Urinary bladder (tissue), 4 donors: ENCODE measurements at places on chromosomes 11 and 22. TPM values are rescaled to one million over a fixed set of nuclear protein-coding genes. Genes with fewer than 3 reads are reported as not detected.

DNA sequence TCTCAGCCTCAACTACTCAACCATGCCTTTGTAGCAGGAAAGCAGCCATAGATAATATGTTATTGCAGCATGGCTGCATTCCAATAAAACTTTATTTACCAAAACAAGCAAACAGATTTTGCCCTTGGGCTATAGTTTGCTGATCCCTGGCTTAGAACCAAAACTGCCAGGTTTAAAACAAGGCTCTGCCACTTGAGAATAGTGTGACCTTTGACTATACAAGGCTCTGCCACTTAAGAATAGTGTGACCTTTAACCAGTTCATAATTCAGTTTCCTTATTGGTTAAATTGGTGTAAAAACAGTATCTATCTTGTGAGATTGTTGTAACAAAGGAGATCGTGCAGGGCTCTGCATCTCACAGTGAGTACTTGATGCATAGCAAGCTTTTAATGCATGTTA, 217.3 kb upstream of the MTNR1B start:
- no peak for DNase-seq

DNA sequence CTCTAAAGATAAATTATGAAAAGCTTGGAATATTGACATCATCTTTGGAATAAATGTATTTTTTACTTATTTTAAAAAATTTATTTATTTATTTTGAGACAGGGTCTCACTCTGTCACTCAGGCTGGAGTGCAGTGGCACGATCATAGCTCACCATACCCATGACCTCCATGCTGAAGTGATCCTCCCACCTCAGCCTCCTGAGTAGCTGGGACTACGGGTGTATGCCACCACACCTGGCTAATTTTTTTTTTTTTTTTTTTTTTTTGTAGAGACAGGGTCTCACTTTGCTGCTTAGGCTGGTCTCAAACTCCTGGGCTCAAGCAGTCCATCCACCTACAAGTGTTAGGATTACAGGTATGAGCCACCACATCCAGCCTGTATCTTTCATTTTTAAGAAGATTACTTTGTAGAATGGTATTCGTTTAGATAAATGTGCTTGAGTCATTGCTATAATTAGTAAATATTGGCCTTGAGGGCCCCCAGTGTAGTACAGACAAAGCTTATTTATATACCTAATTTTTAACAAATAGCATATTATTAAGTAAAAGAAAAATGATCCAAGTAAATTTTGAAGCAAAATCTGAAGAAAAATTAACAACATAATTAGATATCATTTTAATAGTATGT, 8.5 kb downstream of the SWAP70 start:
- no peak for DNase-seq

- no peak for DNase-seq
Observed at GRCh38 chr11:12005476-12005875, 3.0 kb downstream of the DKK3 start.

DNA sequence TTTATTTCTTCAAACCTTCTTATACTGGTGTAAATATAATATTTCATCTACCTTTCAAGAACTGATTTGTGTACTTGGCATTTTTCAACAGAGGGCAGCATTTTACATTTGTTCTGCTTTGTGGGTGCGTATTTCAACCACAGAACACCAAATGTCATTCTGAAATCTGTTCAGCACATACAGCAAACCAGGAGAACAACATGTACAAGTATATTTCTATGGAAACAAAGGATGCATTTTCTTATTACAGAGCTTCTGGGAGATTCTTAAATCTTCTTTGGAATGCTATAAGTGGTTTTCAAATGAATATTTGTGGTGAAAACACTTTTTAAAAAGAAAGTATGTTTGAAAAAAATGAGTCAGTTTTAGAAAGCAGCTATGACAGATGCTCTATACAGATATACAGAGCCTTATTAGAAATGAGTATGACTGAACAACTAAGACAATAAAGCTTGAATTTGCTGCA, 946.0 kb downstream of the FAM181B start:
- no peak for DNase-seq

DNA sequence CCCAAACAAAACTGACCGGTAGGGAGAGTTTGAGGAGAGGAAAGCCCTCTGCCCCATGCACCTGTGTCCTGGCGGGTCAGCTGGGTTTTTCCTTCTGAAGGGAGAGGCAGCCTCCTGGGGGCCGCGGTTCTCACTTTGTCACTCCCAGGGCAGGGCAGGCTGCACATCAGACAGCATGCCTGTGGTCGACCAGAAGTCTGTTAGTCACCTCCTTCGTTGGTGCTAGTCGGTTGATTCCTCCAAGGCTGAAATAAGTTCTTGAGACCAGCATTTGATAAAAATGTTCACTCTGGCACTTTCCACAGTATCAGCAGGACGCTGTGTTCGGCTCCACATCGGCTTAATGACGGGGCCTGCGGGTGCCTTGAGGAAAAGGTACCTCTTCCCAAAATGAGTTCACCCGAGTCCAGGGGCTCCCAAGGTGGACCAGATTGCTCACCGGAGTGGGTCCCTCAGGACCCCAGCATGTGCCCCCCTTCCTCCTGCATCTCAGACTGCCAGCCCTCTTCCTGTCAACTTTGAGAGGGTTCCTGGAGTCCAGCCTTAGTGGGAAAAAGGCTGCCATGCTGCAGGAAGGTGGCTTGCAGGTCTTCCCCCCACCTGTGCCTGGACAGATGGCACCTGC, 373.7 kb upstream of the B3GAT1 start:
- DNase-seq = no peak

- DNase-seq = no peak
Observed at GRCh38 chr22:21876486-21877176, 9.2 kb upstream of the MAPK1 start.

DNA sequence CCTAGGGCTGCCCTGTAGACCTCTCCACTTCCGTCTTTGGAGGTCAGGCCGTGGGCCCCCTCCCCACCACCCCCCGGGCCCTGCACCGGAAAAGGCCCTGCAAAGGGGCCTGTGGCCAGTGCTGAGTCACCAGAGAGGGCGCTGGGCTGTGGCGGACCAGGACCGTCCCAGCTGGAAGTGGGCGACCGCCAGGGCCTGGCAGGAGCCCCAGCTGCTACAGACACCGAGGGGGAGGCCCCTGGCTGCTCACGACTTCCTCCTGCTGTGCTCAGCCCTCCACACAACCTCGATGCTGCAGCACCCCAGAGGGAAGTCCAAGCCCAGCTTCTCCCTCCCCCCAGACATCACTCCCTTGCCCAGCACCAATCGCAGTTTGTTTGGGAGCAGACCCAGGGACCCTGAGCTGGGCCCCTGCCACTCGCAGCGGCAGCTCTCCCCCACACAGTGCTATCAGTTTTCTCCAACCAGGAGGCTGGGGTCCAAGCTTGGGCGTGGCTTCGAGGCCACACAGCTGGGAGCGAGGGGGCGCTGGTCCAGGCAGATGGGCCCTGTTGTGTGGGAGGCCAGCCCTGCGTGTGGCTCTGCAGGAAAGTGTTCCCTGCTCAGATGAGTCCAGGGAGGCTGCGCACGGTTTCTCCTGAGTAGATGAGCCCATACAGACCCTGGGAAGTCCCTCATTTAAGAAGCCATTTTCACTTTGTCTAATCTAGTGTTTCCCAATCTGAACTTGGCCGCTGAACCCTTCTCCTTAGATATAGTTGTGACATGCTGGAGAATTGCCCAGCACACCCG, 5.6 kb upstream of the SH3BP1 start:
- DNase-seq = peak; percentile 88

- DNase-seq = no peak
Observed at GRCh38 chr22:19434401-19434800, 2.1 kb downstream of the MRPL40 start.

DNA sequence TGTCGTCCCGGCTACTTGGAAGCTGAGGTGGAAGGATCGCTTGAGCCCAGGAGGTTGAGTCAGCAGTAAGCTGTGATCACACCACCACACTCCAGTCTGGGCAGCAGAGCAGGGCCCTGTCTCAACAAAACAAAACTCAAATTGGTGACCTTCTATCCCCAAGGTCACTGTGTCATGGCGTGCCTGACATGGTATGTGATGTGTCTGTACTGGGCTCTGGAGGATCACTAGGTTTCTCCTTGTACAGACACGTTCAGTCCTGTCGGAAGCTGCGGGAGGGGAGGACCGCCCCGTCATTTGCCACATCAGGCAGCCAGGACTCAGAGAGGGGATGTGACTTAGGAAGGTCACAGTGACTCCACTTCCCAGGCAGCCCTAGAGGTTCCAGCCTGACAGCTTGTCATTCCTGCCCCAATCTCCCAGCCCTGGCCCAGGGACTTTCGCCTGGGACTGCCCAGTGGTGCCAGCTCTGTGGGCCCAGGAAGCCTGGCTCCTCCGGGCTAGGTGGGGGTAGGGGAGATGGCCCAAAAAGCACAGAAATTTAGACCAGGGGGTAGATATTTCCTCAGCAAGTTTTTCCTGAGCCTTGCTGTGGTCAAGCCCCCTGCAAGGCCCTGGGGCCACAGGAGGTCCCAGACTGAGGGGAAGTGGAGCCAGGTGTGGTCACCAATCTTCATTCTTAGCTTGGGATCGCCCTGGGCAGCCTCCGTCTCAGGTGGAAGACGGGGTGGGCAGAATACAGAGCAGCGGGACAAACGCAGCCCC, 53.2 kb downstream of the TRIOBP start:
- DNase-seq = peak; percentile 59

GRCh38 chr22:45587638-45588505, 83.8 kb upstream of the ATXN10 start:
- no peak for DNase-seq

DNA sequence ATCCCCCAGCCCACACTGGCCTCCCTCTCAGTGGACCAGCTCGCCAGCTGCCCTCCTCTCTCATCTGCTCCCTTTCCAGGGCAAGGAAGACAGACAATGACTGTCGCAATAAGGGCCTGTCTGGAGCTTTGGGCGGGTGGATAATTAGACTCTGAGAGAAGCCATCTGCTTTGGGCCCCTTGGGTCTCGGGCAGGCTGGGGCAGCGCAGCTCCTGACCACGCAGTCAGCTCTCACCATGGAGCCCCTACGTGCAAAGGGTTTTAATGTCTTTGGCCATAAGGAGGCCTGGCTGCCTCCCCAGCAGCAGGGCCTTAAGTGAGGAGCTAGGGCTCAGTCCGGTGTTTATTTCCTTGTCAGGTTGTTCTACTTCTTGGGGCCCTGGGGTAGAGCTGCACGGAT, 153.9 kb downstream of the CHST1 start:
- DNase-seq = no peak

- DNase-seq = no peak
Observed at GRCh38 chr11:1208394-1209261, 14.2 kb upstream of the MUC5B start.

DNA sequence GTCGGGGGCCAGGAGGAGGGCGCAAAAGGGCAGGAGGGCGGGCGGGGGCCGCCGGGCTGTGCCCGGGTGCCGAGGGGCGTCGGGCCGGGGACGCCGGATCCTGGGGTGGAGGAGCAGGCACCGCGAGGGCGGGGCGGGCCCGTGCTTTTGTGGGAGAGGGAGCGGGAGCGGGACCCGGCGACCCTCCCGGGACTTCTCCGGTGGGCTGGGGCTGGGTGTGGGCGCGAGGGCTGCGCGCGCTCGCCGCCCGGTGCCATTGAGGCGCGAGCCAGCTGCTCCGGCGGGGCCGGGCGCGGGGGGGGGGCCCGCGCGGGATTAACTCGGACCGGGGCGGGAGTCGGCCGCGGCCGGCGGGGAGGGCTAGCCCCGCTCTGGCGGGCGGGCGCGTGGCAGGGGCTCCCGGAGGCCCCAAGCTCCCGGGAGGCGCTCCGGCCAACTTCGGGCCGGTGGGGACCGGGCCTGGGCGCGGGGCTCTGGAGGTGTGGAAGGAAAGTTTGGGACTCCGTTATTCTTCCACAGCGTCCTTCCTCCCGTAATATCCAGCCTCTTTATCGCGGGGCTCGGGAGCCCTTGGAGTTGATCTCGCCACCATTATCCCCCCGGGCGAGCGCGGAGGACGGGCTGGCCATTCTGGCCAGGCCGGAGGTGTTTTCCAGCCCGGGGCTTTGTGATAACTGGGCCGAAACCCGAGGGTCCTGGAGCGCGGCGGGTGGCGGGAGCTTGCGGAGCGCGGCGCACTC, 936 bp downstream of the CECR2 start:
- DNase-seq = no peak

GRCh38 chr11:84681456-84681855, 945.7 kb downstream of the DLG2 start:
- no peak for DNase-seq

DNA sequence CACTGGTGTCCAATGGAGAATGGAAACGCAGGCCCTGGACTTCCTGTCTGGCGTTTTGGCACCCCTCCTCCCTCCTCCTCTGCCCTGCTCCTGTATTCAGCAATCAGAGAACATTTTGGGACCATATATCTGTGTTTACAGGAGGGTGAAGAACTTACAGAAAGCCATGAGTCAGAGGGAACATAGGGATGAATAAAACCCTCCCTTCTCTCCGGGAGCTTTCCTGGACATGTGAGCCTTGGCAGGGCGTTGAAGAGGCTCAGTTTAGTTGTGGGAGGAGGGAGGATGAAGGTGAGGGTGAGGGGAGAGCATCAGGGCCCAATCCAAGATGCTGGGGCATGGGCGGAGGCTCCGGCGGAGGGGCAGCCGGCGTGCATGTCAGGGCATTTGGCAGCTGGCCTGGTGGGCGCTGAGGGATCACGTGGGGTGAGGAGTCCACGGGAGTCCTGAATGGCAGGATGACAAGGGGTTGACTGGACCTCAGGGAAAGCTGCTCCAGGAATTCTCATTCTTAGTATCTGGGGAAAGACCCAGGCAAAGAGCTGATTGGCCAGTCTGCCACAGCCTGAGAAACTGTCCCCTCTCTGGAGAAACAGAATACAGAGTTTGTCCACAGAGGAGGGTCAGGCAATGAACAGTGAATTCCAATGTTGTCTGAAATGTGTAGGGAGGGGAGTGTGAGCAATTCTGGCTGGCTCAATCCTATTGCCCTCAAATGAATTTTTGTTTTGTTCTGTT, 28.9 kb downstream of the MICAL2 start:
- DNase-seq = no peak

- DNase-seq = no peak
Observed at GRCh38 chr11:3609416-3610265, 32.2 kb downstream of the ART5 start.

GRCh38 chr11:106092446-106092845, 15.0 kb downstream of the AASDHPPT start:
- no peak for DNase-seq

- no peak for DNase-seq
Observed at GRCh38 chr22:50683994-50684371, 11.4 kb downstream of the SHANK3 start.

- DNase-seq = no peak
Observed at GRCh38 chr11:47035108-47035507, 98.5 kb downstream of the CSTPP1 start.

Gene PARVA
- 69.8 TPM for total RNA-seq

Gene NELL1
- 5.4 TPM for total RNA-seq

Gene BCO2
- total RNA-seq = 24.5 TPM

Gene DNAL4
- total RNA-seq = 12.4 TPM

Gene SCUBE2
- total RNA-seq = 121 TPM

Gene SYCE3
- total RNA-seq = not detected

Gene ACR
- total RNA-seq = not detected

Gene MMP8
- total RNA-seq = 1.3 TPM

Gene BET1L
- 17.7 TPM for total RNA-seq

Gene TSSK2
- total RNA-seq = not detected

Gene OTOG
- 0.05 TPM for total RNA-seq

Gene C11orf52
- 2.7 TPM for total RNA-seq

Gene ZFP91
- total RNA-seq = 54.0 TPM

Gene POTEH
- total RNA-seq = not detected

Gene RASGRP2
- 7.6 TPM for total RNA-seq

Gene F2
- not detected for total RNA-seq

Gene TRIM49
- not detected for total RNA-seq
